Stimulated activated CD8-positive, alpha-beta memory T cell treated with anti-CD3 and anti-CD28 coated beads, Interleukin-4, amount 100 ng/mL, for 4 hours (primary cell): ENCODE measurements at places on chromosomes 1 and 21.

GRCh38 chr1:8866792-8867415 lies 11.6 kb downstream of the ENO1 start:
- DNase-seq: no peak

- no peak for DNase-seq
Measured at GRCh38 chr1:30719406-30720270, 3.7 kb downstream of the MATN1 start.

- no peak for DNase-seq
Measured at GRCh38 chr1:184532199-184532598, 145.4 kb downstream of the C1orf21 start.

- no peak for DNase-seq
Measured at GRCh38 chr1:74467786-74468377, 44.5 kb downstream of the LRRC53 start.

DNA sequence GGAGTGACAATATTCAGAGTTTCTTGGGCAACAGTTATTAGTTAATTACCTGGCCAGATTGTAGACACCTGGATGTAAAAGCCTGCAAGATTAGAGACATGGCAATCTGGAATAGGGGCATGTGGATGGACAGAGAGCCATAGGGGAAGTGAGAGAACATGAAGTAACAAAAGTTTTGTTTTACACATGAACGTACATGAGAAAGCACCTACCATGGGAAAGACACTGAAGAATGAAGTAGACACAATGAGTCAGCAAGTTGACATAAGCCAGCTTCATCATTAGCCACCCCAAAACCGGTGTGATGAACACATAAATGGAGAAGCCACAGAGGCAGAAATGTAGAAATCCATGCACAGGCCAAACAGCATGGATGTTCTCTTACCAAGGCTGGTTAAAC lies 462.1 kb upstream of the C1orf87 start:
- DNase-seq: no peak

DNA sequence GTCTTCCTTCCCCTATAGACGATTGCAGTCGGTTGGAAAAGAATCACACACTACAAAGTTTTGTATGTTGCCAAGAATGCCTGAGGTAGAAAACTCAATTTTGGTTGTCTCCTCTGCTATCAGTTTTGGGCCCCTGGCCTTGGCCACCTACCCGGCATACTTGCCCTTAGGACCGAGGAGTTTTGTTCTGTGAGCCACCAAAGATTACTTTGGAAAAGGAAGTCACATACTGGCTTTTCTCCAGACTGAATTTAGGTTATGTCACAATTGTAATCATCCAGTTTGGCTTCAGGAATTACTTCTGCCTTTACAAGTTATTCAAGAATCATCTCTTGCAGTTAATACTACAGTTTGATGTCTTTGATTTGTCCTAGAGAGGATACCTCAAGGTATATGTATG lies 71.4 kb downstream of the RGL1 start:
- DNase-seq: no peak

GRCh38 chr21:14876524-14876840 lies 188.3 kb downstream of the NRIP1 start:
- no peak for DNase-seq

DNA sequence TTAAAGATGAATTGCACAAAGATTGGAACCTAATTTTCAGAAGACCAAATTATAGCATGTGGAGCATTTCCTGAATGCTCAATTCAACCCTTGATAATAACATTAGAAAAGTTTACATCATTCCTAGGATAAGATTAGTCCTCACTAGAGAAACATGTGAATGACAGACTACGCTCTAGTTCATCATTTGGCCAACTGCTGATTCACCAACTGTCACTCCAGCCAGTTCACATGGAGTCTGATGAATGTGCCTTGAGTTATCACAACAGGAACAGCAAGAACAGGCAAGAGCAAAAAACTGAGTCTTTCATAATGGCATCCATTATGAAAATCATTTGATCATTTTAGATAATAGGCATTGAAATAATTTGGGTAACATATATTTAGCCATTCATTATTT lies 415.9 kb downstream of the PTPRC start:
- no peak for DNase-seq

GRCh38 chr1:227541796-227542152 lies 21.6 kb upstream of the ZNF678 start:
- no peak for DNase-seq

GRCh38 chr1:20739225-20739624 lies 6.7 kb upstream of the SH2D5 start:
- no peak for DNase-seq

GRCh38 chr1:58732087-58732775 lies 32.4 kb upstream of the MYSM1 start:
- no peak for DNase-seq

DNA sequence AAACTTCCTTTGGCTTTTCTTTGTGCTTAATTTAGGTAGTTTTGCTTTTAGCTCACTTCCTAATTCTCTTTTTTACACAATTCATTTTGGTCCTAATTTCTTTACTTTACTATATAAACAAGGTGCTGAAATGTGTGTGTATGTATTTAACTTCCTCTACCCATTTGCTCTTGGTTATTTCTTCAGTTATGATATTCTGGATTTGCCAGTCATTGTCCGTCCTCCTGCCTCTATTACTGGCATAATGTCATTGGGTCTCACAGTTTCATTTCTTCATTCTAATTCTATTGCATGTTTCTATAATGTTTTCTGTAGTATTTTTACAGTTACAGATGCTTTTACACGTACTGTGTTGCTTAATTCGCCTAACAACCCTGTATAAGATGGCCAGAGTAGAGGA lies 96.2 kb downstream of the ZMYM4 start:
- no peak for DNase-seq

GRCh38 chr1:11384170-11384554 lies 94.8 kb upstream of the DISP3 start:
- DNase-seq: no peak

GRCh38 chr1:34657266-34657665 lies 97.6 kb upstream of the GJB5 start:
- DNase-seq: no peak

DNA sequence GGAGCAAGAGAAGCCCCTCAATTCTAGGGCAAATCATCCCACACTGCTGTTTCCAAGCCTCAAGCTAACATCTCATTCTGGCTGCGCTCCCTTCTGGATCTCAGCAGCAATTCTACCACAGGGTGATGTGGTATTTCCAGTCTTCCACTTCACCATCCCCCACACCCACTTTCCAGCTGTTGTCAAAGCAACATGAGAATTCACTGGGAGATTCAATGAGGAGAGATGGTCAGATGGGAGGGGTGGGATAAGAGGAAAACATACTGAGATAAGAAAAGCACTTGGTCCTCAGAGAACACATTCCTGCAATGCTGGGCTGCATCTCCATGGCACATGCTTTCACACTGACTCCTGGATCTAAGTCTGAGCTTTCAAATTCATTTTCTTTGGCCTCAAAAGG lies 47.3 kb upstream of the LRRC52 start:
- DNase-seq: no peak

GRCh38 chr1:41200728-41201127 lies 41.4 kb downstream of the SCMH1 start:
- no peak for DNase-seq

- DNase-seq: no peak
Measured at GRCh38 chr1:34645919-34646318, 108.9 kb upstream of the GJB5 start.

DNA sequence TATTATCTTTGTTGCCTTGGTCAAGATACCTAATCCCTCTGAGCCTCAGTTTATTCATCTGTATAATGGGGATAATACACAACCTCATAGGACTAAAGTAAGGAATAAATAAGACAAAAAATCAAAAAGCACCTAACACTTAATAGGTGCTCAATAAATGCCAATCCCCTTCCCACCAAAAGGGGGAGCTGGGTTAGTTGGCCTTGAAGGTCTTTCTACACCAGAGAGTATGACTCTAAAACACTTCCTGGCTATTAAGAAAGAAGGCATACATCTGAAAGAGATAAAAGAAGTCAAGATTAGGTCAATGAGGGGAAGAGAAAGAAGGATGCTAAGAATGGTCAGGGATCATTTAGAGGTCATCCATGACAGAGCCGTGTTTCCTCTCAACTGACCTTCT lies 11.1 kb downstream of the VSIG8 start:
- DNase-seq: no peak

GRCh38 chr21:19565587-19565986 lies 1162.0 kb upstream of the TMPRSS15 start:
- no peak for DNase-seq

GRCh38 chr1:38580594-38580993 lies 279.0 kb downstream of the RRAGC start:
- DNase-seq: no peak

- no peak for DNase-seq
Measured at GRCh38 chr1:167541610-167542009, 12.0 kb downstream of the CREG1 start.

GRCh38 chr1:221776495-221777301 lies 34.8 kb upstream of the DUSP10 start:
- no peak for DNase-seq

DNA sequence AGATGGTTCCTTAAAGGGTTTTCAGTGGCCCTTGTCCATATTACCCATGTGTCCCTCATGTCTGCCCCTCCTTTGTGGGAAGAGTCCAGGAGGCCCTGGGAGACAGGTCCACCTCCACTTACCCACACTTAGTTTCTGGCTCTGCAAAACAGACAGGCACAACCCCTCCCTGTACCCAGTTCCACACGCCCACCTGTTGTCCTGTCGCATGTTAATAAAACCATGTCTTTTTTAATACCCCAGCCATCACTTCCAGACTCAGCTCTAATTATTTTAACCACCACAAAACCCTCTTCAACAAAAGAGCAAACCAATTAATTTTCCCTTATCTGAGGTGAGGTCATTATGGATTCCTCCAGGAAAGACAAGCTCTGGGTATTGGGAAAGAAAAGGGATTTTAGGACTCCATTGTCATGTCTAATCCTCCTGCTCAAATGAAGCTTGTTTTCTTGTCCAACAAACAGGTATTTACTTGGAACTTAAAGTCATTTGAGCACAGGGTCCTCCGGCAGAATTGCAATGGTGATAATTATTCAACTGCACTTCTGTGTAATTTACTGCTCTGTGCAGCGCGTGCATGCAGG lies 68.9 kb downstream of the CCDC185 start:
- DNase-seq: no peak
